Activated CD4-positive, alpha-beta T cell treated with anti-CD3 and anti-CD28 coated beads for 36 hours (primary cell): ENCODE measurements at places on chromosomes 13 and 19. TPM values are rescaled to one million over a fixed set of nuclear protein-coding genes. Genes with fewer than 3 reads are reported as not detected.

The TUBA3C gene
- not detected for total RNA-seq

The MBD3L4 gene
- total RNA-seq: not detected

The ALOX5AP gene
- 24.9 TPM for total RNA-seq

The SYCN gene
- total RNA-seq: not detected

The CLPTM1 gene
- 44.1 TPM for total RNA-seq

The MTIF3 gene
- 43.0 TPM for total RNA-seq

The ZNF230 gene
- 3.8 TPM for total RNA-seq

The NTF4 gene
- not detected for total RNA-seq

The ZNF433 gene
- 1.2 TPM for total RNA-seq

The ZNF568 gene
- 6.5 TPM for total RNA-seq

The CRX gene
- not detected for total RNA-seq

The COX7A1 gene
- total RNA-seq: not detected

The COL5A3 gene
- 0.77 TPM for total RNA-seq

The OR7C1 gene
- total RNA-seq: not detected

The SCGB2B2 gene
- total RNA-seq: 0.41 TPM

The FREM2 gene
- total RNA-seq: not detected

The ZNF492 gene
- 3.6 TPM for total RNA-seq

The IGFL1 gene
- not detected for total RNA-seq

The FPR1 gene
- total RNA-seq: not detected

The GRWD1 gene
- 51.3 TPM for total RNA-seq

The SIGLEC12 gene
- total RNA-seq: 1.9 TPM

The ZNF69 gene
- total RNA-seq: 2.4 TPM

The N4BP2L1 gene
- 16.5 TPM for total RNA-seq

The URAD gene
- total RNA-seq: not detected

The NLRP7 gene
- not detected for total RNA-seq

The NANOS3 gene
- 1.6 TPM for total RNA-seq

The KLF2 gene
- total RNA-seq: 0.57 TPM

The SPRY2 gene
- 0.34 TPM for total RNA-seq

The C19orf44 gene
- 2.9 TPM for total RNA-seq

The ZNF581 gene
- total RNA-seq: 18.9 TPM

The SOX21 gene
- not detected for total RNA-seq

The NKPD1 gene
- 0.09 TPM for total RNA-seq

The RUBCNL gene
- 1.0 TPM for total RNA-seq

The ATXN8OS gene
- not detected for total RNA-seq

The LIM2 gene
- not detected for total RNA-seq

The CNFN gene
- not detected for total RNA-seq
